ENCODE measurements at places on chromosomes 16 and 17. TPM values are rescaled to one million over a fixed set of nuclear protein-coding genes. Genes with fewer than 3 reads are reported as not detected.

DNA sequence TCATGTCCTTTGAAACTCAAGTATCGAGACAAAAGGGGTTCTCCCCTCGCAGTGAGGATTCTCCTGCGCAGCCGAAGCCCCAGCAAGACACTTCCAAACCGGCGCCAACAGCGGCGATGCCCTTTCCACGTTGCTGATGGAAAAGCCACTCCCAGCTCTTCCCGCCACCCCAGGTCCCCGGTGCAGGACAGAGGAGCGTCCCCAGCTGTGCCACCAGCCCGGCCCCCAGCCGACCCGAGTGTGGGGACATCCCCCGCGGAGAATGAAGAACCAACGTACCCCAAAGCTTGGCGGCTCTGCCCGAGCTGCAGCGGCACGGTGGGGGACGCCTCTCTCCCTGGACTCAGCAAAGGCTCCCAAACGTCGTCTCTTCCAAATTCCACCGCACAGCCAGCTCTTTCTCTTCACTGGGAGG is 573 bp downstream of the CHST6 start:
- no peak overlapping the region for H3K4me3 ChIP-seq
- H3K27me3 ChIP-seq = no peaks in the 10 kb centered on the region
- H3K36me3 ChIP-seq = no peaks in the 10 kb centered on the region
- H3K27ac ChIP-seq = no peak overlapping the region

GRCh38 chr17:65154770-65155589 is 17.8 kb downstream of the RGS9 start:
- peaks cover 4% of the 10 kb centered on the region for H3K4me1 ChIP-seq
- H3K27ac ChIP-seq = no peak overlapping the region
- H3K4me3 ChIP-seq = no peak overlapping the region
- no peaks in the 10 kb centered on the region for H3K36me3 ChIP-seq
- no peaks in the 10 kb centered on the region for H3K27me3 ChIP-seq

DNA sequence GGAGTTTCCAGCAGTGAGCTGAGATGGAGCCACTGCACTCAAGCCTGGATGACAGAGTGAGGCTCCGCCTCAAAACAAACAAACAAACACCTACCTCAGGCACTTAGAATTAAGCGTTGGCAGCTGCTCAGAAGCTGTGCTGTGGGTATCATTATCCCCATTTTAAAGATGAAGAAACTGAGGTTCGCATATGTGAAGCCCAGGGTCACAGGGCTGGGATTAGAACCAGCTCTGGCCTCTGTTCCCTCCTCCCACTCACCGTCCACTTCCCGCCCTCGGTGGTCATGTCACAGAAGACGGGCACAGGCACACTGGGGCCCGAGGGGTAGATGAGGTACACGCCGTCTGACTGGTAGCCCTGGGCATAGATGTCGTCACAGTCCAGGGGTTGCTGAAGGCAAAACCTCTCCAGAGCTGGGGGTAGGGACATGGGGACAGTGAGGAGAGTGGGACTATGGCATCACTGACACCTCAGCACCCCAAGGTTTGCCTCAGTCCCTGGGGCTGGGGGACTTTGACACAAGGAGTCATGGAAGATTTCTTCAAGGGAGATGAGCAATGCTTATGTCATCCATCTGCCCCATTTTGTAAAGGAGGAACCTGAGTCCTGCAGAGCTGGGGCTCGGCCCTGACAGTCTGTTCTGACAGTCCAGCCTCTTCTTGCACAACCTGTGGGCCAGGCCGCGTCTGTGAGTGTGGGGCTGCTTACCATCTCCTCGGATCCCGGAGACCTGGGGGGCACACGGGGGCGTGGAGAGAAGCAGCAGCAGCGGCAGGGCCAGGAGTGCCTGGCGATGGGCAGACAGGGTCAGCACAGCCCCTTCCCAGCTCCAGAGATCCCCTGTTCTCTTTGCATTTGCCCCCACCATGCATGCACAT is 700 bp downstream of the MFAP4 start:
- DNase-seq = no peak
- H3K36me3 ChIP-seq = no peaks in the 10 kb centered on the region
- no peak overlapping the region for H3K27ac ChIP-seq
- H3K27me3 ChIP-seq = no peaks in the 10 kb centered on the region
- no peak overlapping the region for H3K4me3 ChIP-seq
- H3K4me1 ChIP-seq = no peaks in the 10 kb centered on the region

GRCh38 chr17:40303708-40304551 is 5.0 kb upstream of the RARA start:
- no peak overlapping the region for H3K27ac ChIP-seq
- DNase-seq = no peak
- H3K27me3 ChIP-seq = no peaks in the 10 kb centered on the region
- no peaks in the 10 kb centered on the region for H3K36me3 ChIP-seq

GRCh38 chr16:49781401-49781800 is 74.5 kb downstream of the ZNF423 start:
- H3K27me3 ChIP-seq = no peaks in the 10 kb centered on the region
- DNase-seq = no peak
- H3K4me1 ChIP-seq = no peaks in the 10 kb centered on the region

GRCh38 chr16:3187798-3188674 is at the start of gene OR1F1:
Gene OR1F1 (plus strand): TSS chr16:3188204.
- H3K36me3 ChIP-seq = no peaks in the 10 kb centered on the region
- H3K27ac ChIP-seq = no peak within 1 kb of the TSS
- H3K27me3 ChIP-seq = peaks cover 60% of the 10 kb centered on the region
- H3K4me1 ChIP-seq = peaks cover 54% of the 10 kb centered on the region

- H3K36me3 ChIP-seq = no peaks in the 10 kb centered on the region
- no peaks in the 10 kb centered on the region for H3K4me1 ChIP-seq
- H3K4me3 ChIP-seq = no peak overlapping the region
- DNase-seq = no peak
- peaks cover 3% of the 10 kb centered on the region for H3K27me3 ChIP-seq
- H3K27ac ChIP-seq = no peak overlapping the region
Measured at GRCh38 chr17:43556292-43556691, 10.2 kb upstream of the ETV4 start.

- DNase-seq = peak; percentile 96
- H3K4me3 ChIP-seq = peak overlapping the region; percentile 45
- H3K4me1 ChIP-seq = peaks cover 99% of the 10 kb centered on the region
- no peaks in the 10 kb centered on the region for H3K27me3 ChIP-seq
- H3K27ac ChIP-seq = peak overlapping the region; percentile 90
Measured at GRCh38 chr16:27235055-27235937, 32.0 kb downstream of the KDM8 start.

The TM4SF5 gene
- polyA plus RNA-seq = not detected

The TRIM72 gene
- not detected for polyA plus RNA-seq
